ENCODE measurements at places on chromosomes 3 and 15.

DNA sequence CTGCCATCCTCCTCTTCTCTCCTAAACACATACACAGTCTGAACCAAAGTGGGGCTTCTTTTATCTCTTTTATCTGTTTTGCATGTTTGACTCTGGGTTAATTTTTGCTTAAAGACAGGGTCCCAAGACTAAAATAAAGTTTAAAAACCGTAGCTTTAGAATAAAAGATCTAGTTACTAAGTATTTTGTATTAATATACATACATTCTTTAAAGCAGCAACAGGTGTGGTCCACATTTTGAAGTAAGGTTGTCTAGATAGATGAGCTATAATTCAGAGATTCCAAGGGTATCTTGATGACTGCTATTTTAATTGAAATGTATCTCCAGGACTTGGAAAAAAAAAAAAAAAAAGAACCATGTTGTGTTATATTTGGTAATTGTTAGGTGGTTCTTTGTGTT lies 61.3 kb downstream of the CALML4 start:
- no peak for DNase-seq

DNA sequence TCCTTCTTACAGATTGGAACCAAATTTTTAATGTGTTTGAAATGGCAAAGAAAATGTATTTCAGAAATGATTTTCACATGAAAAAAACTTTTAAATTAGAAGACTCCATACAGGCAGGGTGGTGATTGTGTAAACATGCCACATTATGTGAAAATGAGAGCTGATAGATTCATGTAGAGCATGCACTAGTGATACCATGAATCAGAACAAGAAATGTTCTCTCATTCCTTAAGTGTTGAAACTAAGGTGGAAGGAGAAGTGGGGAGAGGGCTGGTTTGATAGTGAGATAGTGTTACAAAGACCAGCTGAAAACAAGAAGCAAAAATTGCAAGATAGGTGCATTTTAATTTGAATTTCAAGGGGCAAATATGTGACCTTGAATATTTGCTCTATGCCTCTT lies 100.3 kb downstream of the CCNL1 start:
- DNase-seq = no peak

GRCh38 chr3:10957976-10958749 lies 34.4 kb upstream of the SLC6A1 start:
- no peak for DNase-seq

GRCh38 chr3:81765400-81765799 lies 4.0 kb upstream of the GBE1 start:
- DNase-seq = no peak

- DNase-seq = no peak
These were observed 124.1 kb downstream of the TMEM108 start for GRCh38 chr3:133162265-133162664.

DNA sequence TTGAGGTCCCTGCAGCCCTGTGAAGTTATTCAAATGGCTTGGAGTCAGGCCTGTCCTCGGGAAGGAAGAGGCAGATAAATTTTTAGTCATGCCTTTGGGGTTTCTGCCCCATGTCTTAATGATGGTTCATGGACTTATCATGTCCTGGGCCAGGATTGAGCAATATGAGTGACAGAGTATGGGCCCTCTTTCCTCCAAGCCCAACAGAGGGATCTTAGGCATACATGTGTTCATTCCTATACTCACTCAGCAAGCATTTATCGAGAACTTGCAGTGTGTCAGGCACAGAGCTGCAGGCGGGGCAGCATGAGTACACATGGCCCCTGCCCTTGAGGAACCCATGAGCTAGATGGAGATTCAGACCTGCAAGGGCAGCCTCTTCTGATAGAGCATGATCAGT lies 6.2 kb downstream of the ESYT3 start:
- DNase-seq = no peak

DNA sequence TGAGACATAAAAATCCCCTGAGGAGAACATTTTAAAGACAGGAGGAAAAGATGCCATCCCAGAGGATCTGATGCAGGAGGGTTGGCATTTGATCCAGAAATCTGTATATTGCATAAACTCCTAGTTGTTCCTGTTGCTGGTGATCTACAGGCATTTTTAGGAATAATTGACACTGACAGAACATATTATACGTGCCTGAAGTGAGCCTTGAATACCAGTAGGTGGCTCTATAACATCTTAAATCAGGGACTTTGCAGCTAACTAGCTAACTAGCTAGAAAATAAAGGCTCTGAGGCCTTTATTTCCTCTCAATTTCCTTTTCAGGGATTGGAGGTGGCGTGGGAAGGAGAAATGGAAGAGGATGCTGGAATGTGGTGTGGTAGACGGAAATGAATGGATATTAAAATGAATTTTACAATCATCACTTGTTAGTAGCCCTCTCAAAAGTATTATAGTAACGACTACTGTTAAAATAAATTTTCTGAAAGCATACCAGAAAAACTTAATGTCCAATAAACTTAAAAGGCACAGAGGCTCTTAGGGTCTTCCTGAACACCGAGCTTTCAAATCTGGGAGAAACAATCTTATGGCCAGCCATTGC lies 73.8 kb upstream of the ZBED2 start:
- DNase-seq = peak; percentile 76

DNA sequence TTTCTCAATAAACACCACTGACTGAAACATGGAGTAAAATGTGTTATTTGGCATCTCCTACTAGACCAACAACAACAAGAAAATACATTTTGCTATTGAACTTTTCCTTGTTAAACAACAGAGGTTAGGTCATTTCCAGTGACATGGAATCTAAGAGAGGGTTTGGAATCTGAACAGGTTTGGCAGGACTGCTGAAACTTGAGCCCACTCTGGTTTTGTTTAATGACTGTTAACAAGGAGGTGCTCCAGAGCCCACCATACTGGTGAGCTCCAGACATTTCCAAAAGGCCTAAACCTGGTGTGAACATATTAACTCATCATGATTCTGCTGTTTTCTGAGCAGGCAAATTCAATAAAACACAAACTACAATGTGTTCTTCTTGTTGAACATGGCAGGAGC lies 330.7 kb upstream of the TRIM42 start:
- no peak for DNase-seq

GRCh38 chr15:92111751-92112150 lies 258.2 kb downstream of the SLCO3A1 start:
- DNase-seq = no peak

DNA sequence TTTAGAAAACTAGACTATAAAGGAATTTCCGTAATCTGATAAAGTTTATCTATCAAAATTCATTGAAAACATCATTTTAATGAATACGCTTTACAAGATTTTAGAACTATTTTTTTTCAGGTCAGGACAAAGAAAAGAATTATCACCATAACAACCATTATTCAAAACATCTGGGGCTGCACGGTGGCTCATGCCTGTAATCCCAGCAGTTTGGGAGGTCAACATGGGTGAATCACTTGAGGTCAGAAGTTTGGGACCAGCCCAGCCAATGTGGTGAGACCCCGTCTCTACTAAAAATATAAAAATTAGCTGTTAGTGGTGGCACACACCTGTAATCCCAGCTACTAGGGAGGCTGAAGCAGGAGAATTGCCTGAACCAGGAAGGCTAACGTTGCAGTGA lies 260.4 kb downstream of the WNT5A start:
- DNase-seq = no peak

DNA sequence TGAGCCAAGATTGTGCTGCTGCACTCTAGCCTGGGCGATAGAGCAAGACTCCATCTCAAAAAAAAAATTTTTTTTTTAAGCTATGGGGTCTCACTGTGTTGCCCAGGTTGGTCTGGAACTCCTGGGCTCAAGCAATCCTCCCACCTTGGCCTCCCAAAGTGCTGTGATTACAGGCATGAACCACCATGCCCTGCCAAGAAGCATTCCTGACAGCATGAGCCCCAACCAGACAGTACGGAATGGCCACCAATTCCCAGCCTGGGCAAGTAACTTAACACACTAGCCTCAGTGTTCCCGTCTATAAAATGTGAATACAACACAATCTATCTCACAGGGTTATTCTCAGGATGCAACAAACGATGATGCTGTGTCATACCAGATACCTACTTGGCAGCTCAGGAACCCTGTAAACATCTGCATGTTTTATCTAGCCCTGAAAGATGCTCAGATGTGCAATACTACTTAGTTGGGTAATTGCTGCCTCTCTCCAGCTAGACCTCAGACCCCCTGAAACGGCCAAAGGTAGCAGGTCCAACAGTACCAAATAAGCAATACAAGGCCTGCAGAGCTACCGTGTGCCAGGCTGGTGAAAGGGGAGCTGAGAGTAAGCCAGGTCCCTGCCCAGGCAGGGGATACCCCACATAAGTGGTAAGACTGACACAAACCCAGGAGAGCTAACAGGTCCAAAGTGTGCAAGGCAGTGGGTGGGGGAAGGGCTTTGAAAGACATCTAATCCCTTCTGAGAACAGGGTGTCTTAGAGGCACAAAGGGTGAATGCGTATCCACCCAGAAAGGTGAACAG lies 1.9 kb downstream of the TKT start:
- no peak for DNase-seq

DNA sequence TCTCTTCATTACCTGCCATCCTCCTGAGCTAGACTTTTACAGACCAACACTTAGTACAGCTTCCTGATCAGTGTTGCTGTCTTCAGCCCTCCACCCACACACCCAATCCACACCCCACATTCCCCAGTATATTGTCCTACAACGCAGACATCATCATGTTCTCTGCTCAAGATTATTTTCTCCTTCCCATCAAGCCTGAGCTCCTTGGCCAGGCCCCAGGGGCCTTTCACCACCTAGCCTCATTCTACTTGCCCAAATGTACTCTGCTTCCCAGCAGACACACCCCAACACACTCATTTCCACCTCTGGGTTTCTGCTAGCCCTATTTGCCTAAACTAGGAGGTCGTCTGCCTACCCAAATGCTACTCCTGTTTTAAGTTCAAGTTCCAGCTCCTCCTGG lies 37.0 kb downstream of the DAPK2 start:
- no peak for DNase-seq

DNA sequence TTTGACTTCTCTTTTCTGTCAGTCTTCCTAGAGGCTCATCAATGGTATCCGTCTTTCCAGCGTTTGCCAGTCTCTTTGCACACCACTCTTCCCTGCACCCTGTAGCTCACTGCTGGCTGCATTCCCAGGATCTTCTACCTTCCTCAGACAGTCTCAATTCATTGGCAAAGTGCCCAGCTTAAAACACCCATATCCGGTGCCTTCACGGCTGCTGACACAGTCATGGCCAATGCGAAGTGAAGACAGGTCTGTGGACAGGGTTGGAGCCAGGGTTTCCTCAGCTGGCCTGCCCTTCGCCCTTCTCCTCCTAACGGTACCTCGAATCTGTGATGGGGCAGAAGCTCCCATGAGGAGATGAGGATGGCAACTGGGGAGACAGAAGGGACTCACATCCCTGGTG lies 36.1 kb downstream of the PTH1R start:
- peak; percentile 83 for DNase-seq

DNA sequence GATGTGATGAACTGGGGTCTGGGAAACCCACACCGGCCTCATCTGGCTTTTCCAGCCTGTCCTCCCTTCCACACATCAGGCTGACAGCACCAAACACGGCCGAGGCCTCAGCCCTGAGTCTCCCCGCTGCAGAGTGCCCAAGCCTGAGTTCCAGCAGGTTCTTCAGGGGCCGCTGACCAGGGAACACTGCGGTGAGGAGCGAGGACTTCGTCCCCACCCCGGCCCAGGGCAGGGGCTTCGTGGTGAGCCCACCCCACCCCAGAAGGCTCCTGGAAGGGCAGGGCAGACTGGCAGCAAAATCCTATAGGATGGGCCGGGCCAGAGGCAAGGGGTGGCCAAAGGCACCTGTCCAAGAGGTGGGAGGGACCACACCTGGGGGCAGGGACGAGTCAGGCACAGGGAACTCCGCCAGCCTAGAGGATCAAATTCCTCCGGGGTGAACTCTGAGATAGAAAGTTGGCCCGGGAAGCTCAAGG lies at the start of gene SLC51A:
Gene SLC51A (plus strand): TSS at position 446 of the 476 bp plus-strand sequence. CDS start 179 bp downstream, outside the sequence.
- DNase-seq = no peak

DNA sequence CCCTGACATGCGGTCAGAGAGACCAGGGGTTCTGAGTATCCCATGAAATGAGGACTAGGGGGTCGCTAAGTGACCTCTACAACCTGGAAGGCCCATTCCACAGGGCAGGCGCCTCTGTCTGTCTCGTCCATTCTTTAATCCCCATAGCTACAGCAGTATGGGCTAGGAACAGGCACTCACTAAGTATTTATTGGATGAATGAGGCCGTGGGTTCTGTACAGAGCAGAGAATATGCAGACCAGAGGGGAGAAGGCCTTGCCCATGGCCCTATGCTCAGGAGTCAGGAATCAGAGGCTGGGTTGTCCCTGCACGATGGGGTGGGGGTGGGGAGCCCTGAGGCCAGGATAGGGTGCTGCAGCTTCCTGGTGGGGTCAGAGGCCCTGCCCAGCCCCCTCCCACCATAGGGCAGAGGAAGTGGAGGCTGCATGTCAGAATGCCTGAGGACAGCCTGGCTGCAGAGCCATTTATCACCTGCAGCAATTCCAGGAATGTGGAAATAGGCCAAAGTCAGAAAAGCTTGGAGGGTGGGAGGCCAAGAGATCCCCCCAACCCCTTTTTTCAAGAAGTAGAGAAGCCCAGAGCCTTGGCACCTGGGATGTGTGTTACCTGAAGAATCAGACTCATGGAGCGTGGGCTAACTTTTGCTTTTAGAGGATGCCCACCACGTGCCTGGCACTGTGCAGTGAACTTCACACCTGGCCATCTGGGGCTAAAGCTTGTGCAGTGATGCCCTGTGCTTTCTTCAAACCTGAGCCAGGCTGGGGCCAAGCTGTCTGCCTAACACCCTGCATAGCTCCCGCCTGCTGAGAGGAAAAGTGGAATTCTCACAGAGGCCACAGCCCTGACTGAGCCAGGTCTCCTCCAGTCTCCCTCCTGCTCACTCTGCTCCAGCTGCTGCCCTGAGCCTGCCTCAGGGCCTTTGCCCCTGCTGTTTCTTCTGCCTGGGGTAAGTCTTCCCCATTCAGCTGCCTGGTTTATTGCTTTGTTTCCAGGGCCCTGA lies 109.4 kb downstream of the WNT7A start:
- DNase-seq = no peak

DNA sequence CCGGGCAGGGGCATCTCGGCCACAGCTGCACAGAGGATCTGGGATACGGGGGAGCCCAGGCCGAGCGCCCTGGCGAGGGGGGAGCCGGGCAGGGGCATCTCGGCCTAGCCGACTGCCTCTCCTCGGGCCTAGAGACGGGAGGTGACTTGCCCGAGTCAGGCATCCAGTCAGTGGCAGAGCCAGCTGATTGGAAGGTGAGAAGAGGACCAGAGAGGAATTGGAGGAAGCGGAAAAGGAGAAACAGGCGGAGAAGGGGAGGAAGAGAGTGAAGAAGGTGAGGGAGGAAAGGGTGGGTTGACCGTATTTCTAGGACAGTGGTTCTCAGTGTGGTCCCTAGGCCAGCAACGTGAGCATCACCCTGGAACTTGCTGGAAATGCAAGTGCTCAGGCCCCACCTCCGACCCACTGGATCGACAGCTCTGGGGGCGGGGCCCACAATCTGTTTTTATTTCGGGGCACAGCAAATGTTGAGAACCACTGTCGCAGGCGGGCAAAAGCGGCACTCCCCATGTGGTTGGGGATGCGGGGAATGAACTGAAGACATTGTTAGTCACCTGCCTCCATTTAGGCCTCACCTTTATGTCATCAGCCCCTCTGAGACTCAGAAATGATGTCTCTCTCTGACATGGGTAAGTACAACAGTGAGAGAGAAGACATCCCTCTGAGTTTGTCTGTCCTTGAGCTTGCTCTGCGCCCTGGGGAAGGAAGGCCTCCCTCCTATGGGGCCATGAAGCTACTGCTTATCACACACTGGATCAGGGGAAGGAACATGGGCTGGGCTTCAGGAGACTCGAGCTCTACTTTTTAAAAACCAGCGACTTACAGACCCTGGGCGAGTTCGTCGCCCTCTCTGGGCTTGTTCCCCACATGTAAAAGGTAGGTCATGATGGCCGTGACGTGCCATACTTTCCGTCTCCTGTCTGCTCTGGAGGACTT lies 1.0 kb upstream of the MELTF start:
- DNase-seq = no peak
